ENCODE measurements at places on chromosomes 4 and X.

DNA sequence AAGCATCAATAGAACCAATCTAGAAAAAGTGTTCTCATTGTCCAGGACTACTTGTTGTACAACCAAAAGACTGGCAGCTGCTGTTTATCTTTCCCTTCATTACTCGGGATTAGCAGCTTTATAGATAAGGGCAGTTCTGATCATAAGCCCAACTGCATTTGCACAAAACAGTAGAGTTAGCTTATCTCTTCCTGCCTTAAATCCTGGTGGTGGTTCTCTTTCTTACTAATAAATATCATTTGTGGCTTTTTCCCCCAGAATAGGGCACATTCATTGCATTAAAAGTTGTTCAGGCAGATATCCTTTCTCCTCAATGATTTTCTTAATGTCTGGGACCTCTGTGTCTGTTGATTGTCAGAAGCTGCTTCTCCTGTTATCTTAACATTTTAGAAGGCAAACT lies 20.2 kb upstream of the RRAGB start:
- DNase-seq: no peak

DNA sequence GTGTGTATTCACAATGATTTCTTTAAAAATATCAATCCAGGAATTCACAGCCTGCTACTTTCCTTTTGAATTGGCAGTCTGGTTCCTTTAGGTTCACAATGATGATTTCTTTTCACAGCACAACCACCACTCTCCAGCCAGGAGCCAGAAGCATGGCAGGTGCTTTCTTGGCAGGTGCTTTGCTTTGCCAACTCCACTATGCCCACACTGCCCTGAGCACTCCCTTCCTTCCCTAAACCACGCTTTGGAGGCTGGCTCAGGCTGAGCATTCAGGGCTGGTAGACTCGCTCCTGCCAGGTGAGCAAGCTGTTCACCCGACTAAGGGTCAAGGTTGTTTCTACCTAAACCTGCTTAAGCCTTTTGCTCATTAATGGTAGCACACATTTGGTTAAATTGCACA lies 184.5 kb downstream of the SH3KBP1 start:
- no peak for DNase-seq

DNA sequence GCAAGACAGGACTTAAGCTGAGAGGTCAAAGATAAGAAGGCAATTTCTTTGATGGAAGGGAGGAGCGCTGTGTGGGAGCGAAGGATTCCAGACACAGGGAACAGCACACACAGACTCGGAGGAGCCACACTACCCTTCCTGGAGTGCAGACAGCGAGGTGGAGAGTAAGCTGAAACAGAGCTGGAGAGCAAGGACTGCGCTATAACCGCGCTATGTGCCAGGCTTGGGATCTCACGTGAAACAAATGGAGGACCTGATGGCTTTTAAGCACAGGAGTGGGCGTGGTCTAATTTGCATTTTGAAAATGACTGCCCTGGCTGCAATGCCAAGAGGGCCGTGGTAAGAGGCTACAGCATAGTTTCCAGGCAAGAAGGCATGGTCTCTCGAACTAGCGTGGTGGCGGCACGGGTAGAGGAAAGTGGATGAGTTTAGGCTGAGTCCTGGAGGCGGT lies 113.9 kb upstream of the SORBS2 start:
- DNase-seq: no peak

DNA sequence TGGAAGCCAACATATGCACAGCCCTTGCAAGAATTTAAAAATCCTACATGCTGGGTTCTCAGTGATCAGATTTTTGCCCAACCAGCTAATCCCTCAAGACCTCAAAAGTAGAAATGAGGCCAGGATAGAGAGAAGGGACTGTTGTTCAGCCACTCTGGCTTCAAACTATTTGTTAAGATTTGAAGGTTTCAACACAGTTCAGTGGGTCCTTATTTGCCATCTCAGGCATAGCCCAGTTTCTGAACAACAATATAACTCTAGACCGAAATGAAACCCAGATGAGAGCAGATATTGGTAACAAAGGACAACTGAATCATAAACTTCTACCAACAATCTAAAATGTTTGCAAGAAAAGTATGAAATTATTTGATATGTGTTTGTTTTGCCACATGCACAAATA lies 237.3 kb downstream of the NR3C2 start:
- no peak for DNase-seq

DNA sequence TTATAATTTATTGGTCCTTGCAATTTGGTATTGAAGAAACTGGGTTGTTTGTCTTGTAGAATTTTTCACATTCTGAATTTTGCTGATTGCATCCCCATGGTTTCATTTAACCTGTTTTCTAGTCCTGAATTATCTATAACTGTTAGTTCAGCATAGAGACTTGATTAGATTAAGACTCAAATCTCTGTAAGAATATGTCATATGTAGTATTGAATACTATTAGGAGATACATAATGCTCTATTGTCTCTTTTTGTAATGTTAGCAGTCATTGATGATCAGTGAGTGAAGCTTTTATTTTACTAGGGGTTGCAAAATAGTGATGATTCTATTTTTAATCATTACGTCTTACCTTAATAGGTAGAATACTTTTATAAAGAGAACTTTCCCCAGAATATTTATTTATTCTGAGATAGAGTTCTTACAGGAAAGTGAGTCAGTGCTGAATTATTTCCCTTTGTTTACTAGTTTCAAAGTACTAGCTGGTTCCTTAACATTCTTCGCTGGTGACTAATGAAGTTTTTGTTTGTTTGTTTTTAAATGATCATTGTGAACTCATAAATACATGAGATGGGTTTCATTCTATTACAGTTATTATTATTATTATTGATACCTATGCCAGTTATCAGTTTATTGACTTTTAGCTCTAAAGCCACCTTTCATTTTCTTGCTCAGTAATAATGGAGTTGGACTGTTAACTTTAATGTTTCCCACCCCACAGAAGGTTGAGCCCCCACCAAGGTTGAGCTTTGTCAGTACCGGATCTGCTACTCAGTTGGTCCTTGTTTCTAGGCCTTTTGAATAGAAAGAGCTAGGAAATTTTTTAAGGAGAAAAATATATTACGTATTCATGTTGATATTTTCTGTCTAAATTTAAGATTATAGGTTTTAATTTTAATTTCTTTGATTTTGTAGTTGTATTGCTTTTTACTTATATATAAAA lies 102.3 kb downstream of the LARP1B start:
- DNase-seq: no peak

- DNase-seq: no peak
Observed at GRCh38 chr4:168394556-168394955, 76.0 kb upstream of the DDX60 start.

DNA sequence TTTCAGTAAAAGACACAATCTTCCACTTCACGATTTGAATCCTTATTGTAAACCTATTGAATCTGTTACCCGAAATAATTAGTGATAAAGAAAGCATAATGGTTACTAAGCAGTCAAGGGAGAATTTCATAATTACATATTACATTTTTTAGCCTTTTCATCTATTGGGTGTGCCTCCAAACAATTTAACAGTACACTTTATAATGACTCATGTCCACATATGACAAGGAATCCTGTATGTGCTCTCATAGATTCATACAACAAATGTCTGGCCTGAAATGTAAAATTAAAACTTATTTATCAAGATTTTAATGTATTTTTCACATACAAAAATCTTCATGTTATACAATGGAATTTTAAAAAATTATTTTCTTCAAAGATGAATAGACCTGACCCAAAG lies 39.4 kb downstream of the PPP3CA start:
- DNase-seq: no peak

DNA sequence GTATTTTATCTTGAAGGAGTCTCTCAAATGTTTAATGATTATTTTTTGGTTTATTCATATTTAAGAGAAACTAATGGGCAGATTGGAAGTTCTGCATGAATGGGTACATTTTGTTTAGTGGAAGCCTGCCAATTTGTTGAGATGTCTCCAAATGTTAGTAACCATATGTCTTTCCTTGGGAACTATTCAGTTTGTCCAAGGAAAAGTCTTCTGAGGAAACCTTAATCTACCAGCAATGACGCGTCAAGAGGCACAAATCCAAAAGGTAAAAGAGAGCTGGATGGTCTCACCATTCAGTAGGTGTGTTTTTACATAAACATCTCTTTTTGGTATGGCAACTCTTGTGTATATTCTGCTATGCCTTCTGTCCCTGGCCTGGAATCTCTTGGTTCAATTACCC lies 37.4 kb upstream of the NDST3 start:
- no peak for DNase-seq

- no peak for DNase-seq
Observed at GRCh38 chr4:113026556-113026955, 22.9 kb upstream of the ANK2 start.

DNA sequence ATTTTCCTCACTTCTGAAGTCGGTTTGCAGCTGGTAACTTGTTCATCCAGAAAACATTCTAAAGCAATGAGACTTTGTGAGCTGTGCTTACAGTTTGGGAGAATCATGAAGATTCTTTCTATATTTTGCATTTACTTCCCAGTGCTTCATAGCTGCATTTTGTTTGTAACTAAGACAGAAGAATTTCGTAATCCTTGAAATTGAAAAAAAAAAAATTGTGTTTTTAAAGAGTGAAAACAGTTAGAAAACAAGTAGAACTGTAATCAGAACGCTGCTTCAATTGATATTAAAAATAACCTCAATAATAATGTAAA lies 392.4 kb downstream of the UNC5C start:
- no peak for DNase-seq

DNA sequence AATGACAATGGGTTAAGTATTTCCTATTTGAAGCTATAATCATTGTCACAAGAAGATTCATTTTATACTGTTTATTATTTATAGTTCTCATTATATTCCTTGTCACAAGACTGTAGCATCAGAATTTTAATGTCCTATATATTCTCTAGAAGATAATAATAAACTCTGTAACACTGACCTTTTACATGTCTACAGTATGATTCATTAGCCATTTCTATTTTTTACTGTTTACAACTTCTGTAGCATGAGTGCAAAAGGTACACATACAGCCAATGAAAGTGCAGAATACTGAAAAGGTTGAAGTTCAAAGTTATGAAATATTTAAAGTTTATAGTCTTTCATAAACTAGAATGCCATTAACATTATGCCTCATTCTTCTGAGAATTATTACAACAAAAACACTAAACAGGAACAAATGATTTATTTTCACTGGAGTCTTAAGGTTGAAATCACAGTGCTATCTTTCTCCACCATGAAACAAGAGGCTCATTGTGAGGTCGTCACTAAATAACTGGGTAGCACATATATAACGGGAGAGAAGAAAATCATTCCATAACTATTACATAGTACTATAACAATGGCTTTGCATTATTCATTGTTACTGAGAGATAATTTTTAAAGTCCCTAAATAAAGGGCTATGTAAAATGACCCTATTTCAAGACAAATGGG lies 4.9 kb downstream of the PRR32 start:
- no peak for DNase-seq

GRCh38 chrX:97308171-97308570 lies 424.5 kb downstream of the RPA4 start:
- DNase-seq: no peak

DNA sequence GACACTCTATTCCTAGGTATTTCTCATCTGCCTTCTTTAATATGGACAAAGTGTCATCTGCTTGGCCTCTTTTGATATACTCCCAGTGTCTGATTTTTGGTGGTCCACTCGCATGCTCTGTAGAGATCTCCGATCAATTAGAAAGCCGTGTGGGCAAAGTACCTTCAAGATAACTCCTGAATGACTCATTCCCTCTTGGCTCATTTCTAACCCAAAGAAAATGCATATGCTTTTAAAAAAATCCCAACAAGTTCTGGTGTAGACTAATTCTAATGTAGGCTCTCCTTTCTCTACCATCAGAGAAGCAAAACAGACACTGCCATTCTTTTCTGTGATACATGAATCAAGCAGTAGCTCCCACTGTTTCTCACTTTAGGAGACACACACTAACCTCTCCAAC lies 714.9 kb upstream of the ADGRL3 start:
- no peak for DNase-seq

- DNase-seq: no peak
Observed at GRCh38 chrX:121154858-121155404, 107.5 kb downstream of the GLUD2 start.

GRCh38 chr4:174690665-174691064 lies 138.4 kb downstream of the GLRA3 start:
- no peak for DNase-seq

- no peak for DNase-seq
Observed at GRCh38 chr4:184114431-184114830, 103.2 kb downstream of the ENPP6 start.

DNA sequence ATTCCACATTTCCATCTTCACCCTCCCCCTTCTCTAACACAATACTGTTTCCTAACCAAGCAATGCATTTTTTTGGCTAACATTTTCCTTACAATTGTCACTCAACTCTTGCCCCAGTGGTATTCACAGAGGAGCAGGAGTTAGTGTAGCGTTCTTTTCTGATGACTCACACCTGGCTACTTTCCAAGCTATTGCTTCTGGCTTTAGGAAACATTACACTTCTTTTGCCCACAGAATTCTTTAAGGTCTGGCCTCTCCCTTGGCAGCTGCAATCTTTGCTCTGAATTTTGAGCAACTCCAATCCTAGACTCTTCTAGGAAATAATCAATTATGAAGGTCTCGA lies 27.5 kb upstream of the PDGFC start:
- no peak for DNase-seq

GRCh38 chr4:13493793-13494192 lies 9.7 kb upstream of the RAB28 start:
- no peak for DNase-seq

GRCh38 chr4:48653217-48654014 lies 126.7 kb downstream of the FRYL start:
- DNase-seq: peak; percentile 72

DNA sequence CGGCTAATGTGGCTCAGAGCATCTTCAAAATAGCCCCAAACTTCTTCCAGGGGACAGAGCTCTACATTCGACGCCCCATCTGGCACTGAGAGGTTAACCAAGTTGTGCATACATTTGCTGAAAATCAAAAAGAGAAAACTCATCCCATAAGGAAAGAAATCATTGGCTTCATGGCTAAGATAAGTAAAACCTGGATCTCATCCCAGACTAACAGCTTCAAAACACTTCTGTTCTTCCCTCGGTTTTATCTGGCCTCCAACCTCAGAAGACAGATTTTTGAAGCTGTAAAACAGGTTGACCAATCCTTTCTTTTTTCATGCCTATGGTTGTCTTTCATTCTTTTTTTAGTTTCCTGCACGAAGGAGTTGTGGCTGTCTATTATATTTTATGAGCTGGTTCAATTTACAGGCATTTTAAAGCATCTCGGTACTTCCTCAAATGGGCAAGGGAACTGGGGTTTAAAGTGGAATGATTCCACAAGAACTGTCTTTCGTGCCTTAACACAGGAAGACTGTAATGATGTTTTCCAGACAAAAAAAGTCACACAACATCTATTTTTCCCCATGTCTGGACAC lies 107.6 kb downstream of the DLG3 start:
- no peak for DNase-seq
